ENCODE measurements at places on chromosomes 13 and 19. TPM values are rescaled to one million over a fixed set of nuclear protein-coding genes. Genes with fewer than 3 reads are reported as not detected.

FFAR1 gene
- not detected for total RNA-seq

DNA sequence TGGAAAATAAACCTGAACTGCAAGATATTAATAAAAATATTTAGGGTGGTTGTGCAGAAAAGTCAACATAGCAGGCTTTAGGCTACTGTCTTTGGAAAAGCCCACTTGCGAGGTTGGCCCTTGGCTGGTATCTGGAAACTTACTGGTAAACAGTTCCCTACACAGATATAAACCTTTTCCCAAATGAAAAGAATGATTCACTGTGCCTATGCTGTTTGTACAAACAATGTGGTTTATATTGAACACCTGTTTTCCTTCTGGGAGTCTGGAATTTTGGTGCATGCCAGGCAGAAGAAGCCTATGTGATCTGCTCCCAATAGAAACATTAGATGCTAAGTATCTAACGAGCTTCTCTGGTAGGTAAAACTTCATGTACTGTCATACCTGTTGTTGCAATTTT, 29.7 kb upstream of the SOHLH2 start:
- no peaks in the 10 kb centered on the region for H3K27me3 ChIP-seq
- no peak for DNase-seq
- no peaks in the 10 kb centered on the region for H3K36me3 ChIP-seq
- no peak overlapping the region for H3K27ac ChIP-seq
- H3K4me1 ChIP-seq, result no peaks in the 10 kb centered on the region

DNA sequence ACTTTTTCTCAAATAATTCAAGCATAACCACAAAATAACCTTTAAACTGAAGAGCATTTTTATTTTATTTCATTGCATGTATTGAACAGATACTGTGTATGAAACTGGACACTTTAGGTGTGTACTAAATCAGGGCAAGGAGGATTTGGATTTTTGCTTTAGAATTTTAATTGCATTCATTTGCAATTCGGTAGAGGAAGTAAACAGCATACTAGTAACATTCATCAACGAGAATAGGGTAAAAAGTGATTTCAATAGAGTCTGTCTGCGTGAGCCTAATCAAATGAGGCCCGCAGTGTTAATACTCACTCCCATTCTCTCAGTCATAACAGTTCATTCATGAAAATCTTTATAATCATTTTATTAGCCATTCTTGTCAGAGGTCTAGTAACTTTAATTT, 200.2 kb downstream of the SPRY2 start:
- H3K4me1 ChIP-seq, result peaks cover 36% of the 10 kb centered on the region
- DNase-seq, result no peak
- H3K27me3 ChIP-seq, result no peaks in the 10 kb centered on the region

DNA sequence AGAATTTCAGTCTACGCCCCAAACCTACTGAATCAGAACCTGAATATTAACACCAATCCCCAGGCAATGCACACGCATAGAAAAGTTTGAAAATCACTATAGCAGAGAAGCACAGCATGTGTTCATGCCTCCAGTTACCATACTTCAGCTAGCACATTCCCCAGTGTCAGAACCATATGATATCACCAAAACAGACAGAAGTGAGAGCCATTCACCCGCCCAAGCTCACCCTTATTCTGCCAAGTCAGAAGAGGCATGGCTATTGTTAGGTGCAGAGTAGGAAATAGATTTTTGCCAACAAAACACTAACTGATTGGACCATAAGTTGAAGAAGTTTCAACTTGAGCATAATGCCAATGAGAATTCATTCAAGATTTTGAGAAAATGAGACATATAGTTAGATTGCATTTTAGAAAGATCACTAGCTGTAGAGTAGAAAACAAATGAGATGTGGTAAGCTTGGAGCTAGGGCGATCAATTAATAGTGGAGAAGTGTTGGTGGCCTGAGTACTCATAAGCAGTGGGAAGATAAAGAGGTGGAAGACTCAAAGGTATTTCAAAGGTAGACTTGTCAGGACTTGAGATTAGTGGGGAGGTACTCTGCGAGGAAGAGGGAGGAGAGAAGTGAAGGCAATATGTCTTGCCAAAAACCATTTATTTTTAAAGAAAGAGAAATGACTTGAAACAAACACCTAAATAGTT, 492.4 kb downstream of the SUCLA2 start:
- H3K27me3 ChIP-seq, result no peaks in the 10 kb centered on the region
- no peak overlapping the region for H3K4me3 ChIP-seq
- no peaks in the 10 kb centered on the region for H3K36me3 ChIP-seq
- no peaks in the 10 kb centered on the region for H3K4me1 ChIP-seq
- DNase-seq, result no peak

GRCh38 chr19:3365836-3366752, at the start of gene NFIC:
NFIC (plus strand) TSS chr19:3366583; CDS start chr19:3366637, 54 bp downstream.
- H3K27ac ChIP-seq, result no peak within 1 kb of the TSS
- H3K36me3 ChIP-seq, result no peaks in the 10 kb centered on the region
- peaks cover 4% of the 10 kb centered on the region for H3K4me1 ChIP-seq
- DNase-seq, result no peak

CPB2 gene
- 0.44 TPM for total RNA-seq

DNA sequence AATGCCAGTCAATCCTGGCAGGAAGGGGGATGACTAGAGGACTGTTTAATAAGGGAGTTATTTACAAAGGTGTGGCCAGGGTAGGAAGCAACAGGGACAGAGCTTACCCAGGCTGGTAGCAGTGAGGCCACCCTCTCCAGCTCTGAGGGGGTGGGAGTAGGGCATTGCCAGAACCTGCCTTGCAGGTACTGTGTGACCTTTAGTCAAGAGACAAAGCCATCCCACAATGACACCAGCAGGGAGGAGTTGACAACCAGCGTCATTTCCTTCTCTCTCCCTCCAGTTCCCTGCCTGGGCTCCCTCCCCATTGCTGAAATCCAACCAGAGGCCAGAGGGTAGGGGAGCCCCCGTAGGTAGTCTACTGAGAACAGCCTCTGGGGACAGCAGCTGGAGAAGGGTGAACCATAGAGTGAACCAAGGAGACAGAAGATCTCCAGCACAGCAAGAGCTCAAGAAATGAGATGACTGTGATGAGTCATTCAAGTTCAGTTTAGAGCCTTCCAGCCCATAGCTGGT, 33.3 kb upstream of the SPATA13 start:
- no peak overlapping the region for H3K4me3 ChIP-seq
- peak overlapping the region; percentile 13 for H3K27ac ChIP-seq
- no peak for DNase-seq
- H3K4me1 ChIP-seq, result peaks cover 78% of the 10 kb centered on the region
- H3K36me3 ChIP-seq, result peaks cover 13% of the 10 kb centered on the region

- no peak for DNase-seq
- H3K27ac ChIP-seq, result no peak overlapping the region
- H3K4me1 ChIP-seq, result peaks cover 31% of the 10 kb centered on the region
- no peaks in the 10 kb centered on the region for H3K27me3 ChIP-seq
- H3K36me3 ChIP-seq, result no peaks in the 10 kb centered on the region
These were observed 75.5 kb downstream of the SOX1 start for GRCh38 chr13:112142401-112142930.

KCNN1 gene
- 6.2 TPM for total RNA-seq

GRCh38 chr19:40745402-40745780, 4.9 kb downstream of the ACTMAP start:
- H3K27me3 ChIP-seq, result peaks cover 1% of the 10 kb centered on the region
- DNase-seq, result no peak
- H3K4me3 ChIP-seq, result no peak overlapping the region
- H3K36me3 ChIP-seq, result no peaks in the 10 kb centered on the region

- no peak overlapping the region for H3K4me3 ChIP-seq
- H3K27ac ChIP-seq, result no peak overlapping the region
- H3K36me3 ChIP-seq, result no peaks in the 10 kb centered on the region
- no peak for DNase-seq
These were observed 347.6 kb upstream of the NBEA start for GRCh38 chr13:34594507-34594906.

C19orf67 gene
- not detected for total RNA-seq

ZNF709 gene
- total RNA-seq, result 8.8 TPM

- H3K4me3 ChIP-seq, result no peak overlapping the region
- peaks cover 38% of the 10 kb centered on the region for H3K36me3 ChIP-seq
- no peak for DNase-seq
- no peak overlapping the region for H3K27ac ChIP-seq
- H3K4me1 ChIP-seq, result no peaks in the 10 kb centered on the region
These were observed 120.3 kb downstream of the PTPRS start for GRCh38 chr19:5220361-5220760.

MCEMP1 gene
- total RNA-seq, result not detected

ZNF865 gene
- 20.3 TPM for total RNA-seq

ANGPTL8 gene
- not detected for total RNA-seq

DNA sequence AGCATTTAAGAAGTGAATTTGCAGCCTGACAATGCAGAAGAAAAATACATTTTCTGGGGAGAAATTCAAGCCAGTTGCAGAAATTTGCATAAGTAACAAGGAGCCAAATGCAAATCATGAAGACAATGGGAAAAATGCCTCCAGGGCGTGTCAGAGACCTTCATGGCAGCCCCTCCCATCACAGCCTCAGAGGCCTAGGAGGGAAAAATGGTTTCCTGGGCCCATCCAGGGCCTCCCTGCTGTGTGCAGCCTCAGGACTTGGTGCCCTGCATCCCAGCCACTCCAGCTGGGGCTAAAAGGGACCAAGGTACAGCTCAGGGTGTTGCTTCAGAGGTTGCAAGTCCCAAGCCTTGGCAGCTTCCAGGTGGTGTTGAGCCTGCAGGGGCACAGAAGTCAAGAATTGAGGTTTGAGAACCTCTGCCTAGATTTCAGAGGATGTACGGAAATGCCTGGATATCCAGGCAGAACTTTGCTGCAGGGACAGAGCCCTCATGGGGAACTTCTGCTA, 16.7 kb upstream of the ITM2B start:
- DNase-seq, result no peak
- no peak overlapping the region for H3K4me3 ChIP-seq

DNA sequence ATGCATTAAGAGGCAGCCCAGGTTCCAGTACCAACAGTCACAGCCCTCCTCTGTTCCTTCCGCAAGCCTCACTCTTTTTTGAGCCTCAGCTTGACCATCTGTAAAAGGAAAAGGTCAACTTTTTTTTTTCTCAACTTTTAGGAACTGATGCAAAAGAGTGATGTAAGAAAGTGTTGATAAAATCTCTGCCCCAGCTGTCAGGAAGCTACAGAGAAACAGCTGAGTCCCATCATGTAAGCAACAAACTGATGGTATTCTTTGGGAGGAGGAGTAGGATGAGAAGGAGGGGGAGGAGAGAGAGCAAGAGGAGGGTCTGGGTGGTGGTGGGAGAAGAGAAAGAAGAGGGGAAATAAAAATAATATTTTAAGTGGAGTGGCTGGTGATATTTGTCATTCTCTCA, 233.9 kb upstream of the TSHZ3 start:
- H3K4me3 ChIP-seq, result no peak overlapping the region
- H3K36me3 ChIP-seq, result no peaks in the 10 kb centered on the region
- H3K27ac ChIP-seq, result no peak overlapping the region

ZNF90 gene
- total RNA-seq, result 27.3 TPM

DNA sequence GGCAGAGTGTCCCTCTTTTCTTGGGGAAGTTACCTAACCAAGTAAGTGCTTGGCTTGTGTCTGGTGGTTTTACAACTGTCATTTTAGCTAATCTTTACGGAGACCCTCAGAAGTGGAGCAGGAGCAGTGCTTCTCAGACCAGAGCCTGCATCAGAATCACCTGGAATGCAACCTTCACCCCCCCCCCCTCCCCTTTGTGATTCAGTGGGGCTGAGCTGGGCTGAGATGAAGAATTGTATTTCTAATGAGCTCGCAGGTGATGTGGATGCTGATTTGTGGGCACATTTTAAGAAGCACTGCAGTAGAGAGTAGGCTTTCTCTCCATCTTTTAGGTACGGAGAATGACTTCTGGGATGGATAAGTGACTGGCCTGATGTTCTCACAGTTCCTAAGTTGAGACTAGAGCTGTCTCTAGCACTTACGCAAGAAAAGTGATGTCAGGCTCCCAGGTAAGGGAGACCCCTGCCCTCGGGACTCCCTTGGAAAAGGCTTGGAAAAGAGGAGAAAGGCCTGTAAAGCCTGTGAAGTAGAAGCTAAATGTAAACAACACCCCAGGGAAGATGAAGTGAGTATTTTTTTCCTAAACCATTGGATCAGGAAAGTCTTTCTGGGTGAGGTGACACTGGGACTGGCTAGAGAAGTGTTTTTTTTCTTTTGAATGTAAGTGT, 23.3 kb upstream of the RNF113B start:
- peaks cover 18% of the 10 kb centered on the region for H3K36me3 ChIP-seq
- H3K27ac ChIP-seq, result peak overlapping the region; percentile 78
- H3K27me3 ChIP-seq, result no peaks in the 10 kb centered on the region
- peaks cover 40% of the 10 kb centered on the region for H3K4me1 ChIP-seq
- H3K4me3 ChIP-seq, result no peak overlapping the region
- no peak for DNase-seq

- no peaks in the 10 kb centered on the region for H3K27me3 ChIP-seq
- no peak overlapping the region for H3K27ac ChIP-seq
These were observed 42.9 kb upstream of the POMP start for GRCh38 chr13:28615916-28616446.

DNA sequence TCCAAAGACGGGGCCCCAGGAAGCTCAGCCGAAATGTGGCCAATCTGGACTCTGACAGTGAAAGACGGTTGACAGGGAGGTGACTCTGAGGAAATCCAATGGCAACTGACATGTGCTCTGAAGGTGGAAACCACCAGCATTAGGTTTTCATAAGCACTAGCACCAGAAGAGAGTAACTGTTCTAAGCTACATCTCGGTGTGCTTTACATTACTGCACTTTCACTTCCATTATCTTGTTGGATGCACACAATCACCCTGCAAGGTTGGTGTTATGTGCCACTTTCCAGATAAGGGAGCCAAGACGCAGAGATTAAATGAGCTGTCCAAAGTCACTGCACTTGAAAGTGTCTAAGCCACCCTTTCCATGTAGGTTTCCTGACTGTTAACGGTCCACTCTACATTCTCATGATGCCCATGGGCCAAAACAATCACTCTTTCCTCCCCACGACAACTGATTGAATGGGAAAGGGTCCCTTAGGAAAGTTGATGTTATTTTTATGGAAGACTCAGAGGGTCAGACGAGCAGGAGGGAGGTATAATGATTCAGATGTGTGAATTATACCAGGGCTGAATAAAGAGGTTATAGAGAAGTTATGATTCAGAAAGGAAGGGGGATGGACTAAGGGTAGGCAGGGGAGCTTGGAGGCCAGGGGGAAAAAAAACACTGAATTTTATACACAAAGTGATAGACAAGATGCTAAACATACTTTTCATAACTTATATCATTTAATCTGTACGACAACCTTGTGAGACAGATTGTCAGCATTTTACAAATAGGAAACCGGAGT, 52.8 kb downstream of the RUBCNL start:
- no peak for DNase-seq
- H3K4me3 ChIP-seq, result no peak overlapping the region
- no peaks in the 10 kb centered on the region for H3K27me3 ChIP-seq
- no peak overlapping the region for H3K27ac ChIP-seq

- DNase-seq, result no peak
- peaks cover 18% of the 10 kb centered on the region for H3K4me1 ChIP-seq
- H3K27me3 ChIP-seq, result no peaks in the 10 kb centered on the region
- H3K27ac ChIP-seq, result no peak overlapping the region
- no peak overlapping the region for H3K4me3 ChIP-seq
These were observed 36.5 kb downstream of the B3GLCT start for GRCh38 chr13:31236211-31236786.

COL4A1 gene
- 67.9 TPM for total RNA-seq

GRCh38 chr13:114127473-114128347, 4.7 kb downstream of the RASA3 start:
- H3K27me3 ChIP-seq, result no peaks in the 10 kb centered on the region
- peak overlapping the region; percentile 64 for H3K4me3 ChIP-seq
- DNase-seq, result no peak

VSIG10L gene
- total RNA-seq, result 3.5 TPM

GRCh38 chr19:3868770-3869456, at the start of gene ZFR2:
ZFR2 (minus strand) TSS chr19:3869038; CDS start chr19:3869017, 21 bp downstream.
- H3K4me3 ChIP-seq, result peak within 1 kb of the TSS; percentile 34
- peaks cover 3% of the 10 kb centered on the region for H3K4me1 ChIP-seq
- H3K27me3 ChIP-seq, result peaks cover 71% of the 10 kb centered on the region
- peaks cover 5% of the 10 kb centered on the region for H3K36me3 ChIP-seq
- peak; percentile 20 for DNase-seq
- no peak within 1 kb of the TSS for H3K27ac ChIP-seq

All from neural crest cell (in vitro differentiated cells).